Renal pelvis (tissue), 12 donors: ENCODE measurements at places on chromosomes 4 and X. TPM values are rescaled to one million over a fixed set of nuclear protein-coding genes. Genes with fewer than 3 reads are reported as not detected.

DNA sequence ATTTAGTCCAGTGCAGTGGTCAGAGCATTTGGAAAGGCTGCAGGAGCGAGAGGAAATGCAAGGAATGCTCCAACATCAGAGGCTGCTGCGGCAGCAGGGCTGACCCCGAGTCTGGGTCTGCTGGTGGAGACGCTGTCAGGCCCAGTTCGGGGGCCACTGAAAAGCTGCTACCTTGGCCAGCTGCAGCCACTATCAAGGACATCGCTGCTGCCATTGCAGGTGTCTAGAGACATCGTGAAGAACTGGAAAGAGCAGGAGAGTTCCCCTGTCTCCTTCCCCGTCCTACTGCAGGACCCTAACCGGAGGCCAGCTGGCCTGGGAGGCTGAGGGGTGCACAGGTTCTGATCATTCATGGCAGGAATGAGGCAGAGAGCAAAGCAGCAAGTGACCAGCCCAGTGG, 29.5 kb upstream of the GPR78 start:
- DNase-seq, result no peak

DNA sequence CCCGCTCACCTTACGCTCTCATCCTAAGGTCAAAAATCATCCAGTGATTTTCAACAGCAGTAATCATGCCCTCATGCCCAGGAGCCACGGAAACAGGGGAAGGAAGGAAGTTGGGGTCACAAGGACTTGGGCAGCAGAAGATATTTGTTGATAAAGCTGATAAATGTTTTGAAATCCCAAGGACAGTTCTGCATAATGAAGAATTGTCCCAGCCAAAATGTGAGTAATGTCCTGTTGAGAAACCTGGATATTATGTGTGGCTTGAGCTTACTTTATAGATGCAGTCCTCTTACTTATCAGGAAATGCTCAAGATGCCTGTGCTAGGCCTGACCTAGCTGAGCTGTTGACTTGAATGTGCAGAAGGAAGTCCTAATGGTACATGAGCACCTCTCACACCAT, 263.0 kb upstream of the ZFP42 start:
- no peak for DNase-seq

GRCh38 chrX:148865277-148866210, 365.1 kb downstream of the AFF2 start:
- DNase-seq, result no peak

The WWC2 gene
- 73.6 TPM for polyA plus RNA-seq

GRCh38 chr4:31059753-31060522, 339.8 kb downstream of the PCDH7 start:
- no peak for DNase-seq

DNA sequence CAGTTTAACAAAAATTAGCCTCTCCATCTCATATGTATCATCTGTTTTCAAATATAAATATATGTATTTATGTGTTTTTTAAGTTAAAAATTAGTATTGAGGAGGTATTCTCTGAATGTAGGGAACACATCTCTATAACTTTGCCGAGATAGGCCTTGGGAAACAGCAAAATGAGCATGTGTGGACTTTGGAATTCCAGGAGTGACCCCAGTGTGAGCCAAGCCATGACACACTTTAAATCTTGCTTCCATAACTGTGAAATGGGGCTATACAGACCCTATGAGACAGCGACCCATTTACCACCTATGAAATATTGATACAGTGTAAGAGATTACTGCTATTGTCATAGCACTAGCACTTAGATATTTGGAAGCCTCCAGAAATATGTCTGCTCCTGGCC, 58.8 kb downstream of the FRMPD4 start:
- no peak for DNase-seq

GRCh38 chr4:19615086-19615689, 636.5 kb upstream of the SLIT2 start:
- DNase-seq, result no peak

DNA sequence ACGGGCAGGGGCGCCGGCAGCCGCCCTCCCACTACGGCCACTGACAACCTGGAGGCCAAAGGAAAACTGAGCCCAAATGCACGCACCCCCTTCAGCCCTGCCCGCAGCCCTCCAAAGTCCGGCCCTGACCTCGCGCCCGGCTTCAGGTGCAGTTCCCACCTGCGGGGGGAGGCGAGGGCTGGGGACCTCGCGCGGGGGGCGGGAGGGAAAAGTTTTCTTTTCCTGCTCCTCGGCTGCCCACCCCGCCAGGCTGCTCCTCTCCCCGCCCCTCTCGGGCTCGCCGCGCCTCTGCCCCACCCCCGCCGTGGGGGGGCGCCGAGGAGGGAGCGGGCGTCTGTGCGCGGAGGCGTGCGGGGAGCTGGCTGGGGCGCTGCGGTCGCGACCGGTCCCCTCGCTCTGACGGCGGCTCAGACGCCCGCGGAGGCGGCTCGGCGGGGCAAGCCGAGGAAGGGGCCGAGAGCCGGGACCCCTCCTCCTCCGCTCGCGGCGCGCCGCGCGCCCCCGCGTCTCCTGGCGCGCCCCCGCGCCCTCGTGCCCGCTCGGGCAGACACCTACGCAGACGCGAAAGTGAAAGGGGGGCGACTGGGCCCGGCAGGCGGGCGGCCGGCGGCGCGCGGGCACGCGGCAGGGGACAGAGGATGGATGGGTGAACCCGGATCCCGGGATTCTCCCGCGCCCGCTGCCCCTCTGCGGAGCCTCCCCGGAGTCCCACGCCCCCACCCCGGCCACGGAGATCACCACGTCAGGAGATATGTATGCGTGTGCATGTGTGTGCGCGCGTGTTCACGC, 3.1 kb upstream of the NR3C2 start:
- peak; percentile 52 for DNase-seq

DNA sequence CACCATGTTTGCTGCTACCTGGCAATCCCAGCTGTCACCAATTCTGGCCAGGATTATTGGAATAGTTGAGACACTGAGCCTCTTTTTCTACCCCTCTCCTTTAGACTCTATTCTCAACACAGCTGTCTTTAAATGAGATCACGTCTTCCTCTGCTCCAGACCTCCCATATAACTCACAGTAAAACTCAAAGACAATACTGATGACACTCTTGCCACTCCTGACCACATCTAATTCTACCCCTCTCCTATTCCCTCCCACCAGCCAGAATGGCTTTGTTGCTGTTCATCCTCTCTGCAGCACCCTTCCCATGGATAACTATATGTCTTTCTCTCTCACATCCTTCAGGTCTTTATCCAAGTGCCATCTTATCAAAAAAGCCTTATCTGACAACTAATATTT, 188.6 kb upstream of the IL15 start:
- DNase-seq, result no peak

GRCh38 chrX:28133763-28134162, 152.5 kb upstream of the DCAF8L1 start:
- no peak for DNase-seq

The VCX2 gene
- not detected for polyA plus RNA-seq

- no peak for DNase-seq
Measured at GRCh38 chr4:156193800-156194199, 240.1 kb upstream of the CTSO start.

GRCh38 chr4:169199184-169199583, 71.6 kb downstream of the SH3RF1 start:
- DNase-seq, result no peak

DNA sequence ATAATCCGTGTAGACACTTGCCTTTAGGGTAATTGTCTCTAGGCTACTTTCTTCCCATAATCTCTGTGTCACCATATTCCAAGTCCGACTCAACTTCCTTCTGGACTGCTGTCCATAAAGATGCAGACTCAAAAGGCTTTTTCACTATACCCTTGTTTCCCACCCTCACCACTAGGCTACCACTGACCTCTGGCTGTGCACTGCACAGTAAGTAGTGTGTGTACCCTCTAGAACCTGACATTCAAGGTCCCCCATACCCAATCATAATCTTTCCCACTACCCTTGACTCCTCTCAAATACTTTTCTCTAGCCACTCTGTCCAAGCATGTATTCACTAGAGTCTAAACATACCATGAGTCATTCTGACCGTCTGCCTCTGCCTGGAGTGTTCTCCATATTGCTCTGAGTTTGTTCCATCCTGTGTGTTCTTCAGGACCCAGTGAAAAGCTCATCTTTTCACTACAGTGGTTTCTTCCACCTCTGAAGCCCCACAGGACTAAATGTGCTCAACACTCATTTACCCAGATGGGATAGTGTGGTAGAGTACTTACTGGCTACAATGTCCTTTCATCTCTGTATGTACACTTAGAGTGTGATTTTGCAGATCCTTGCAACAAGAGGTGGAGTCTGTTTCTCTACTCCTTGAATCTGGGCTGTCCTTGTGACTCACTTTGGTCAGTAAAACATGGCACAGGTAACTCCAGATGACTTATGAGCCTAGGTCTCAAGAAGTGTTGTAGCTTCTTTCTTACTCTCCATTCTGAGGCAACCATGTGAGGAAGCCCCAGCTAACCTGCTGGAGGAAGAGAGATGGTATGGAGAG, 17.4 kb downstream of the JADE3 start:
- no peak for DNase-seq

DNA sequence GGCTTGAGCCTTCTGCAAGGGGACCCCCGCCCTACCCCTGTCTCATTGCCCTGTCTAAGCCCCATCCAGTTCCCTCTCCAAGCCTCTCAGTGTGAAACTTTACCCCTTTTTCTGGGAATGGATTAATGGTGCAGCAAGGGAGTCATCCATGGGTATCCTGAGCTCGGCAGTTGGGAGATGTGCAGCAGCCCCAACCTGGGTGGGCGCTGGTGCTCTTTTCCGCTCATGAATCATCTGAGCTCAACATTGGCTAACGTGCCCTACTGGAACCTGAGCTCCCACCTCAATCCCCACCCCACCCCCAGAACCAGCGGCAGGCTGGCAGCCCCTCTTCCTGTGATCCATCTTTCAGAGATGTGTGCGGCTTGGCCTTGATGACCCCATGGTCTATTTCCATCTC, 130.3 kb upstream of the MSX1 start:
- peak; percentile 51 for DNase-seq

DNA sequence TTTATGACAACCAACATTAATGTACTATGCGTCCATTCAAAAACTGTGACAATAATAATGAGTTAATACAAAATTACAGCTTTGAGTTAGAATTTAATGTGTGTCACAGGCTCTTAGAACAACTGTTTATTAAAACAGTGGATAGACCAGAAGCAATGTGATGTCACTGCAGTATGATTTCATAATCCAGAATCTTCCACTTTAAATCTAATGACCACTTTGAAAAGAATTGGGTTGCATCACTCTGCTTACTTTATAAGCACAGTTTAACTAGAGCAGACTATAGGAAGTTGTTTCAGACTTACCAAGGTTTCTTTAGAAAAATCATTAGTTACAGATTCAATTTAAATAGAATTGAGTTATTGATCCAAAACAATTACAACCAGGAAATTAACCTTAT, 758.5 kb downstream of the KCTD8 start:
- DNase-seq, result no peak

The HS3ST1 gene
- 2.2 TPM for polyA plus RNA-seq

DNA sequence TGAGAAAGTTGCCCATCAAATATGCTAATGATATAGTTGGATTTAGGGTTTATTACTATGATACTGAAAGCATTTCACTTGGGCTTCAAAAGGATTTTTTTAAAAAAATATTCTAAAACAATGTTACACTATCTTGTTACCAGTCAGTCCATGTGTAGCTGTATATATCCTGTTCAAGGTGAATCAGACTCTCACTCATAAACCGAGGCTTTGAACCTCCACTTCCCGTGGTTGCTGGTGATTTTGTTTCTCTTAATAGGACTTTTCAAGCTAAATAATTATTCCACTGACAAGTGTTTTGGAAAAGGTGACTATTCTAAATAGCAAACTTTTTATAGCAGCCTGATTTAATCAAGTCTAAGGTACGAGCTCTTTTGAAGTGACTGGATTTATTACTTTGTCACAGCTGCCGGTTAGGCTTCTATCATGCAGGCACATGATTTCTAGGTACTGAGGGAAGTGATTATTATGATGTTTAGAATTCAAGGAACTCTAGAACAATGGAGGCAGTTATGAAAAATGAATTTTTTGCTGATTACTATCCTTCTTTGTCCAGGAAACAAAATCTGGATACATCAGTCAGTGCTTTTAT, 287.7 kb downstream of the KCTD8 start:
- no peak for DNase-seq

The BOD1L1 gene
- polyA plus RNA-seq, result 62.7 TPM

The PRRG3 gene
- polyA plus RNA-seq, result 10.4 TPM

The GYPB gene
- 3.3 TPM for polyA plus RNA-seq

- DNase-seq, result no peak
Measured at GRCh38 chrX:14673236-14673635, 143.9 kb downstream of the GLRA2 start.

DNA sequence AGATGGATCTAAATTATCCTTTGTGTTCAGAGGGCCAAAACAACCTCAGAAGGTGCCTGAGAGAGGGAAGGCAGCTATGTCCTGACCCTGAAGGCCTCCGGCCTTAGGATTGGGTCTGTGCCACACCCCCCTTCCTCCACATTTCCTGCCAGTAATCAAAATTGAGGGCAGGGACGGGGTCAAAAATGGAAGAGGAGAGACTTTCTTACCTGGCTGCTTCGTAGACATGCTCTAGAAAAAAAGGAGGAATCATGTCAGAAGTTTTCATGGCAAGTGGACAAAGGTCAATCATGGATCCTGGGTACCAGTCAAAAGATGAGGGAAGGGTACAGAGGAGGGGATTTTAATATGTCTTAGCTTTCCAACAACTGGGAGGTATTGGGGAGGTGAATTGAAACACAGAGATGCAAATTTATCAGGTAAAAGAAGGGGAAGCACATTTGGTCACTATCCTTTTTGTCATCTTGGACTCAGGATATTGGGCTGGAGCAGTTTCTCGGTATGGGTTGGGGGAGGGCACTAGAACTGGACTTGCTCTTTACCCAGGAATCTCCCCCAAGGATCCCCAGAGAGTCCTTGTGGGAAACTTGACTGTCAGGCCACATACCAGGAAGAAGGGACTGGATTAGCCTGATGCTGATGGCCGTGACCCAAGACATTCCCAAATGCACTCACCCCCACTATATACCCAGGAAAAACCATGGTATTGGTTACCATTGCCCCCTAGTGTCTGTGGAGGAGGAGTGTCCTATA, 17.1 kb downstream of the VSIG4 start:
- no peak for DNase-seq

GRCh38 chrX:39450234-39450977, 647.4 kb downstream of the BCOR start:
- no peak for DNase-seq

The NFKB1 gene
- polyA plus RNA-seq, result 27.8 TPM

The PLP1 gene
- polyA plus RNA-seq, result 10.4 TPM

The SAGE1 gene
- polyA plus RNA-seq, result not detected

- DNase-seq, result no peak
Measured at GRCh38 chr4:116880625-116881024, 204.8 kb downstream of the TRAM1L1 start.

DNA sequence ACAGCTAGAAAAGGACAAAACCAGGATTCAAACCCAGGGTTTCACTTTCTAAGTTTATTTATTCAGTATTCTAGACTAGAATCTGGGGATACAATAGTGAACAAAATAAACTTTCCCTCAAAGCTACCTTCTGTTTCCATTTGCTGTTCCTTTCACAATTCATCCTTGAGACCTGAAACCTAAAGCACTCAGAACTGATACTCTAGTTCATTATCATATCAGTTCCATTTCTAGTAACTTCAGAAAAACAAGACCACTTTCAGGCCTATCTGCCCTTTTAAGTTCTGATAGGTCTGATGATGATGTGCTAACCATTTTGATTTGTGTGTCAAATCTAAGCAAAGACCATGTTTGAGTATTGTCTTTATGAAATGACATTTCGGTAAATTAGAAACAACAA, 7.8 kb upstream of the XK start:
- DNase-seq, result no peak

The MID1 gene
- polyA plus RNA-seq, result 23.7 TPM

- DNase-seq, result no peak
Measured at GRCh38 chr4:27090406-27090805, 229.8 kb downstream of the STIM2 start.

The EXOC1L gene
- polyA plus RNA-seq, result not detected
